Stimulated activated CD8-positive, alpha-beta memory T cell treated with anti-CD3 and anti-CD28 coated beads, Interleukin-4, amount 100 ng/mL, for 48 hours (primary cell): ENCODE measurements at places on chromosomes 5 and 9.
A peak's percentile ranks its signal among the peaks of the same experiment; 100 is the strongest.

GRCh38 chr5:79806741-79807140 lies 117.1 kb downstream of the CMYA5 start:
- no peak for DNase-seq

DNA sequence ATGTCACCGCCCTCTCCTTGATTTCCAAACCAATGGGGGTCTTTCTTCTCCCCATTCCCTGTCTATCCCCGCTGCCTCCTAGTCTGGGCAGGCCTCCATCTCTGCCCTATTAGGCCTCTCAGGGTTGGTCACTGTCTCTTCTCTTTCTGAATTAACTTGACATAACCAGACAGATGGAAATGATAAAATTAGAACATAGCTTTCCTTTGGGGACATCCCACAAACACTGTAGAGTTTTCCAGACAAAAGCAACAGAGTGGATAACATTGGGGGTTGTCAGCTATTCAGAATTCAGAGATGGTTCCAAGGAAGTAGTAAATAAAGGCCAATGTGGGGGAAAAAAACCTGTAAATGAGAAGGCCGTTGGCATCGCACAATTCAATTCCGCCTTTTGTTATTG lies 24.7 kb downstream of the LHX6 start:
- no peak for DNase-seq

- DNase-seq = no peak
These were observed 115.9 kb downstream of the ACTBL2 start for GRCh38 chr5:57366744-57367143.

GRCh38 chr5:132087176-132087575 lies 13.6 kb downstream of the CSF2 start:
- DNase-seq = no peak

DNA sequence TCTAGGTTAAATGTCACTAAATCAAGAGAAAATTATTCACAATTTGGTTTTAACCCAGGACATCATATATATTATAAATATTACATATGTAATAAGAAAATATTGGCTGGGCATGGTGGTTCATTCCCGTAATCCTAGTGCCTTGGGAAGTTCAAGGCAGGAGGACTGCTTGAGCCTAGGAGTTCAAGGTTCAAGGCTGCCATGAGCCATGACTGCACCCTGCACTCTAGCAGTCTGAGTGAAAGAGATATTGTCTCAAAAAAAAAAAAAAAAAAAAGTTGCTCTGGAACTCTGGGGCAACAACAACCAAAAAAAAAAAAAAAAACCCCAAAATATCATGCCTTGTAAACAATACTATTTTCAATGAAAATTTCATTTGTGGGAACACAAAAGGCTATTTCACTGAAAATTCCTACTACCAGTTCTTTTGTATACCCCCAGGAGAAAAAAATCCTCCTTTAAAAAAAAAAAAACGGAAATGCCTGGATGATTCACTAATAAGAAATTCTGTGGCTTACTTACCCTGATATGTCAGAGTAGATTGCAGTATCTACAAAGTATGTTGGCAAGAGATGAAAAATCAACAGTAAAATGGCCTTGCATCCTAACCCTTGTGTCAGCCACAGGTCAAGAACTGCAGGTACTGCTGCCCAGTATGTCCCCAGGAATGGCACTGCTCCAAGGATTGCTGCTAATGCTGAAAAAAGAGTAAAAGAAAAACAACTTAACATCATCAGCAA lies 22.6 kb upstream of the CTNNAL1 start:
- DNase-seq = no peak

- no peak for DNase-seq
These were observed 22.9 kb upstream of the DENND1A start for GRCh38 chr9:123952641-123953495.

- DNase-seq = no peak
These were observed 2.5 kb downstream of the LPAR1 start for GRCh38 chr9:111035543-111036428.

DNA sequence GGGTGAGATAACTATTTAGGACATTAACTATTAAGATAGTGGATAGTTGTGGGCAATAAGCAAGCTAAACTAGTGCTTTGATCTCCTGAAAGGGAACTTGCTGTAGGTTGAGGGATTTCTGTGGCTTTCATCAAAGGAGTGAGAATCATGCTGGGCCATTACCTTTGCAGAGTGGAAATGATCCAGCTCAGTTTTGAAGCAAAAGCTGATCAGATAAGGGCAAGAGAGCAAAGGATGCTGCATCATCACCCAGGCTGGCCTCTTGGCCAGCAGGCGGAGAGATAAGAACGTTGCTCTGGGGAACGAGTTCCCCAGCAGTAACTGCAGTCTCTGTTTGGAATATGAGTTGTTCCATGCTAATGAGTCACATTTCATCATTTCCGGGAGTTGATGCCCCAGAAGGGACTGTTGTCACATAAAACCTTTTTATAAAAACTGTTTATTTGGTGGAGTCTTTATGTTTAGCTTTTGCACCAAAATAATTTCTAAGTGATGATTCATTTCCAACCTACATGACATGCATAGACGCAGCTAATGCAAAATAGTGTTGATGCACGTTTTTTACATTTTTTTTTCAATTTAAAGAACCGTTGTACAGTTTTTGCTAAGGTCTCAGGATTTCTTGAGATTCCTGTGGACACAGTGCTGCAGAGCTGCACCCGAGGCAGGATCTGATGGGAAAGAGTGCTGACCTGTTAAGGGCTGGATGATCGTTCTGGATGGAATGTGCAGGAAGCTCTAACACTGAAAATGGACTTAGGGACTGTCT lies 99.3 kb downstream of the ACTBL2 start:
- DNase-seq = peak; percentile 47

DNA sequence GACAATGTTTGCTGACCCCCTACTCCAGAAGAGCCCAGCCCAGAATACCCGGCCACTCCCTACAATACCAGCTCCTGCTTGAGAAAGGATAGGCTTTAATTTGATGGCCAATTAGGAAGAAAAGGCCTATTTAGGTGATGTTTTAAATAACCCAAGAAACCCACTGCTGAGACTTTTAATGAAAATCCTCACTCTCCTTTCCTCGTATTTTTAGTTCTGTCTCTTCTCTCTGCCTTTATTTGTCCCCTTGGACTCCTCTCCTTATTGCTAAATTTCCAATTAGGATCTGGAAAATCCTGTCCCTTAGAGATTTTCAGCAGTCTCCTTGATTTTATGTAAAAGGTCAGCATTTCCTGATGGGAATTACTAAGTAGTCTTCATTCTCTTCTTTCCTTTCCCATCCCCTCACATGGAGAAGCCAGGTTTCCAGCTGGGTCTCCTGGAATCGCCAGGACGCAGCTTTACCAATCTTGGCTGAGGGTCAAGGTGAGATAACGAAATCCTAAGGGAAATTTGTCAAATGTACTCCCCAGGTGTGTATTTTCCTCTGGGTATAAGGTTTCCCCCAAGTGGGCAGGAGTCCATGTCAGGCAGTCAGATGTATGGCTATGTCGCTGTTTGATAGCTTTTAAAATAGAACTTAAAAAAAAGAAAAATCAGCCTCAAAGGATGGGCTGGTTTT lies 11.7 kb downstream of the STC2 start:
- DNase-seq = no peak

GRCh38 chr5:148856424-148856823 lies 30.0 kb downstream of the ADRB2 start:
- DNase-seq = no peak

GRCh38 chr5:91925249-91925648 lies 542.1 kb upstream of the ARRDC3 start:
- DNase-seq = no peak

- DNase-seq = no peak
These were observed 127.3 kb downstream of the SPATA31D1 start for GRCh38 chr9:82115900-82116299.

- no peak for DNase-seq
These were observed 77.1 kb downstream of the MUSK start for GRCh38 chr9:110745676-110746075.

DNA sequence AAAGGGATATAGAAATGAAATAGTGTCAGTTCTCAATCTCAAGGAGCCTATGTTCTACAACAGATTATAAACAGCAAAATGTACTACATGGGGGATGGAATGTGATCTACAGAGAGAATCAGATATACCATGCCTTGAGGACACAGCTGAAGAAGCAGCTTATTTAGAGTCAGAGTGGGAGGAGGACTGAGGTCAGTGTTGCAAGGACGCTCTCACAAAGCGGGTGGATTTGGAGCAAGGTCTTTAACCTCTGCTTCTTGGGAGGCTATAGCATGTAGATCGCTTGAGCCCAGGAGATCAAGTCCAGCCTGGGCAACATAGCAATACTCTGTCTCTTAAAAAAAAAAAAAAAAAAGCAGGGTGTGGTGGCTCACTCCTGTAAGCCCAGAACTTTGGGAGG lies 32.8 kb upstream of the PLIN2 start:
- no peak for DNase-seq

DNA sequence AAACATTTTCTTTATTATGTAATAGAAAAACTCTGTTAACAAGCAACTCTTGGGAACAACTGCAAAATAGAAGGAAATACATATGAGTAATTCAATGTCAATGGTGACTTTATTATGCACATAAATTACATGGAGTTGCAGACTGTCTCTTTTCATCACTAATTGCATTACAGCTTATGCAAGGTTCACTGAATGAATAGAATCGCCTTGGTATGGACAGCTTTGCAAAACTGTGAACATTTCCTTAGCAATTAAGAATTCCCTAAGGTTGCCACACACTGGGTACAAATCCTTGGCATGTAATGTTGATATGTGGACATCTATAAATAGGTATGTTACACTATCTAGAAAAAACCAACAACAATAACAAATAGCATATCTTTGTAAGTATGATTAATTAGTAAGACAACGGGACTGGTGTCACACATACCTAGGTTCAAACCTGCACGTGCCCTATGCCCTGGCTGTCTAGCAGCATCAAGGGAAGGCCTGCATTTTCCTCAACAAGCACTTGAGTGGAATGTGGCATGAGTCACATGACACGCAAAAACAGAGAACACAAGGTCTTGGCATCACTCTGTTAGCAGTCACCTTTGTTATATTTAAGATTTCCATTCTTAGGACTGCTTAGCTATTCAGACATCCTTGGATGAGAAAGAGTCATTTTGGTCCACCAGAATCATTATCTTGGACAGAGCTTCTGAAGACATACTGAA lies 263.9 kb downstream of the CTNND2 start:
- DNase-seq = no peak

GRCh38 chr9:8574846-8575245 lies 775.3 kb upstream of the DMAC1 start:
- no peak for DNase-seq

GRCh38 chr9:135969064-135969683 lies 8.0 kb upstream of the UBAC1 start:
- no peak for DNase-seq

GRCh38 chr5:2222246-2222992 lies 339.7 kb upstream of the IRX4 start:
- DNase-seq = no peak

DNA sequence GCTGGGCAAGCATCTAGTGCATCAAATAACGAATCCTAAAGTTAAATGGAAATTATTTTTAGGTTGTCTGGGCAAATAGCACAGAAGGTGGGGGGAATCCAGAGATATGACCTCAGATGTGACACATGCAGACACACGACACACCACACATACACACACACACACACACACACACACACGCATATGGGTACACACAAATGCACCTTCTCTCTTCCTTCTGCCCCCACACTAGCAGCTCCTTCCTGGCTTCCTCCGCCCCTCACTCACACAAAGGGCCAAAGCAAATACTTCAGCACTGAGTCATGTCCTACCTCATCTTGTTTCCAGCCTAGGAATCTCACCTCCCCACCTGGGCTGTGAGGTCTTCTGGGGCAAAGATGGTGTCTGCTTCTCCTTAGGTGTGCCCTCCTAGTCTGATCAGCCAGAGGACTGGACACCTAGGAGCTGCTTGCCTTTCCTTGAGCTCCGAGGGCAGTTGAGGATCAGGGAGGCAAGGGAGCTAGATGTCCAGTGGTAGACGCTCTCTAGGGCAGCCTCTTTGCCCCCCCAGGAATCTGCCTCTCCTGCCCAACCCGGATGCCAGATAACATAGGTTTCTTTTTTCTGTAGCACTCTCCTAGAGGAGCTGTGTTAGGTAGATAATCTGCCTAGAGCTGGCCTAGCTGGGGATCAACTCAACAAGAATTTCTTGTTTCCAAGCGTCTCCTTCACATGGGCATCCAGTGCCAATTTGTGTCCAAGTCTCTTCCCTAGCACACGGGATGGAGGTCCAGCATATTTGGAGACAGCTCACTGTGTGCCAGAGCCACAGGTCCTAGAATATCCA lies 14.3 kb upstream of the JADE2 start:
- DNase-seq = peak; percentile 74

- no peak for DNase-seq
These were observed 52.1 kb downstream of the C9orf50 start for GRCh38 chr9:129568560-129569501.

GRCh38 chr5:134138416-134139376 lies 24.2 kb downstream of the TCF7 start:
- peak; percentile 81 for DNase-seq

- no peak for DNase-seq
These were observed 17.2 kb upstream of the PRR16 start for GRCh38 chr5:120446901-120447300.

DNA sequence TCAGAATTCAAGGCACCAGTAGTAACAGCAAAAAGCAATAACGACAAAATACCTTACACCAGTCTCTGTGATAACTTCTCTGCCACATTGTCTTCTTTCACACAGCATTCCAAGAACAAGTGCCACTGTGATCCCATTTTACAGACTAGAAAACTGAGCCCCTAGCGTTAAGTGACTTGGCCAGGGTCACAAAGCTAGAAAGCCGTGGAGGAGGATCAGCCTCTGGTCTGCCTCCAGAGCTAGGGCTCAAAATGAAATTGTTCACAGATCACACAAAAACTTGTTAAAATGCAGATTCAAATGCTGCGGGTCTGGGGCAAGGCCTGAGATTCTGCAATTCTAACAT lies 154.1 kb downstream of the FAM114A2 start:
- no peak for DNase-seq

DNA sequence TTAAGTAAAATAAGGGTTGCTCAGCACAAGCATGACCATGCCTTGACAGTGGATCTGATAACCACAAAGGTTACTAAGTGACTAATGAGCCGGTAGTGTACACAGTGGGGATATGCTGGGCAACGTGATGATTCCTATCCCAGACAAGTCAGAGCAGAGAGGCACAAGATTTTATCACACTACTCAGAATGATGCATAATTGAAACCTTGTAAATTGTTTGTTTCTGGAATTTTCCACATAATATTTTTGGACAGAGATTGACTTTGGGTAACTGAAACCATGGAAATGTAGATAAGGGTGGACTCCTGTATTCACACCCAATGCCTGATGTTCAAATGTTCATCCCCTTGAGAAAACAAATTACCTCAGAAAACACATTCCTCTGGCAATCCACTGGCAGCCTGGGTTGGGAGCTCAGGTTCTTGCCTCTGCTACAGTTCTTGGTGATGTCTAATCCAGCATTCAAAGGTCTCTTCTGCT lies 16.2 kb upstream of the ERAP1 start:
- no peak for DNase-seq

GRCh38 chr5:10527281-10527950 lies 36.5 kb upstream of the ANKRD33B start:
- no peak for DNase-seq

GRCh38 chr9:132319421-132320110 lies 35.2 kb downstream of the SETX start:
- DNase-seq = no peak

- no peak for DNase-seq
These were observed 267.6 kb downstream of the ISL1 start for GRCh38 chr5:51650824-51651223.
